ENCODE measurements at places on chromosomes 16 and 17. TPM values are rescaled to one million over a fixed set of nuclear protein-coding genes. Genes with fewer than 3 reads are reported as not detected.

RASD1 gene
- 5.0 TPM for total RNA-seq

CHP2 gene
- total RNA-seq: not detected

TBC1D3E gene
- total RNA-seq: not detected

CA4 gene
- 3.6 TPM for total RNA-seq

GRCh38 chr16:49712542-49712941, 143.4 kb downstream of the ZNF423 start:
- H3K27ac ChIP-seq: no peak overlapping the region
- H3K4me1 ChIP-seq: no peaks in the 10 kb centered on the region
- no peak overlapping the region for H3K4me3 ChIP-seq
- no peak for DNase-seq
- no peaks in the 10 kb centered on the region for H3K36me3 ChIP-seq

DNA sequence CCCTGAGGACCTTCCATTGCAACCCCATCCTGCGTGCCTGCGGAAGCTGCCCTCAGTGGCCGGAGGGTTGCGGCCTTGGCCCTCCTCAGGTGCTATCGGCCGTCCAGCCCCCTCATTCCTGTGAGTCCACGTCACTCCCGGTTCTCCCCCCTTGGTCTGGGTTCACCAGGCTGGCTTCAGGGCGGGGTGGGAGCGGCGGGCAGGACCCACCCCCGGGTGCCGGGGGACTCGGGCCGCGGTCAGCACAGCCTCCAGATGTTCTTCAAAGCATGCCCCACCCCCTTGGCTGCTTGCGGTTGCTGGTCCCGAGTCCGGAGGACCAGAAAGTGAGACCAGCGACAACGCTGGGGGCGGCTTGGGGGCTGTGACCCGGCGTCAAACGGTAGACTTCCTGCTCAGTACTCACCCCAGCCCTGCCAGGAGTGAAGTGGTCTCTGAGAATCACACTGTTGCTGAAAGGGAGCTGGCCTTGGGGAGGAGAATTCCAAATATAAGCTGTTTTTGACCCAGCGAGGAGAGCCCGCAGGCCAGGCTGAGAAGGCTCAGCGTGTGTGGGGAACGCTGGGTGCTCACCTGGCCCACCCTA, 4.5 kb downstream of the ZNF469 start:
- peaks cover 36% of the 10 kb centered on the region for H3K4me1 ChIP-seq
- no peak overlapping the region for H3K4me3 ChIP-seq
- no peak overlapping the region for H3K27ac ChIP-seq
- H3K36me3 ChIP-seq: no peaks in the 10 kb centered on the region
- peaks cover 72% of the 10 kb centered on the region for H3K27me3 ChIP-seq

GRCh38 chr17:28947639-28948038, 3.7 kb downstream of the PHF12 start:
- H3K27ac ChIP-seq: peak overlapping the region; percentile 99
- H3K36me3 ChIP-seq: no peaks in the 10 kb centered on the region
- no peak overlapping the region for H3K4me3 ChIP-seq
- H3K27me3 ChIP-seq: no peaks in the 10 kb centered on the region
- peaks cover 52% of the 10 kb centered on the region for H3K4me1 ChIP-seq
- DNase-seq: no peak

- H3K27ac ChIP-seq: no peak overlapping the region
- no peak overlapping the region for H3K4me3 ChIP-seq
- no peaks in the 10 kb centered on the region for H3K27me3 ChIP-seq
- peaks cover 28% of the 10 kb centered on the region for H3K4me1 ChIP-seq
Measured at GRCh38 chr16:89697161-89697615, 4.3 kb downstream of the SPATA2L start.

DNA sequence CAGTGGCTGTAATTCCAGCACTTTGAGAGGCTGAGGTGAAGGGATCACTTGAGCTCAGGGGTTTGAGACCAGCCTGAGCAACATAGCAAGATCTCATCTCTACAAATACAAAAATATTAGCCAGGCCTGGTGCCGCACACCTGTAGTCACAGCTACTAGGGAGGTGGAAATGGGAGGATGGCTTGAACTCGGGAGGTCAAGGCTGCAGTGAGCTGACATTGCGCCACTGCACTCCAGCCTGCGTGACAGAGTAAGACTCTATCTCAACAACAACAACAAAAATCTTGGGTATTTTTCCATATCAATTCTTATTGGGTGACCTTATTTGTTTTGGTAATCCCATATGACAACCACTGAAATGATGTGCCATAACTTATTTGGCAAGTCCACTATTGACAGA, 52.6 kb downstream of the SCNN1G start:
- no peak for DNase-seq
- no peaks in the 10 kb centered on the region for H3K36me3 ChIP-seq
- no peak overlapping the region for H3K27ac ChIP-seq
- no peak overlapping the region for H3K4me3 ChIP-seq
- H3K4me1 ChIP-seq: no peaks in the 10 kb centered on the region

DNA sequence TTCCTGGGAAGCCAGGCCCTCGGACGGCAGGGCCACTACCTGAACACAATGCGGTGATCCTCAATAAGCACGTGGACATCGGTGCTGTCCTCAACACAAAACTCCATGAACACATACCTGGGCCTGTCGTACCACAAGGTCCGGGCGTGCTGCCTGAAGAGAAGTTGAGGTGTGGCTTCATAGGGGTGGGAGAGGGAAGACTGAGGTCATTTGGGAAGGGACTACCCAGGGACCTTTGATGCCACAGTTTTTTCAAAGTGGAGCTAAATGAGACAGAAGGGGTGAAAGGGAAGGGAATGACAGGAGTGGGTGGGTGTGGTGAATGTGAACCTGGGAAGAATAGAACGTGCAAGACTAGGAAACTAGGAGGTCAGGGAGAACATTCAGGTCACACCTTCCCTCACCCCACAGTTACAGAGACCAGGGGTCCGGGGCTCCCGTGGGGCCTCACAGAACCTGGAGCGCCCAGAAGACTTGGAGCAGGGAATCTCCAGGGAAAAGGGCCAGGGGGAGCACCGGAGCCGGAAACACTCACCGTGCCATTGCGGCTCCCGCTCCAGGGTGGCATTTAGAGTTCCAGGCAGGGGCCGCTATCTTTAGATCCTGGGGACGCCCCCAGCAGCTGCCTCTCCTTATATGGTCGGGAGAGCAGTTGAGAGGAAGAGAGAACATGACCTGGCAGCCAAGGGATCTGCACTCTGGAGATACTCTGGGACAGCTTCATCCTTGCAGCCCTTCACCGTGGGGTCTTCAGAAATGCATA, at the start of gene PTGES3L:
PTGES3L (minus strand) TSS at position 570 of the 763 bp plus-strand sequence; CDS start at position 543, 27 bp downstream.
- peaks cover 6% of the 10 kb centered on the region for H3K36me3 ChIP-seq
- H3K4me1 ChIP-seq: peaks cover 32% of the 10 kb centered on the region
- peak within 1 kb of the TSS; percentile 88 for H3K27ac ChIP-seq
- H3K27me3 ChIP-seq: no peaks in the 10 kb centered on the region

Data from esophagus muscularis mucosa (tissue), 4 donors.